RWPE1 (cell line): ENCODE measurements at places on chromosomes 16 and 17.

GRCh38 chr16:49744244-49745220, 111.4 kb downstream of the ZNF423 start:
- DNase-seq = no peak

GRCh38 chr17:81002013-81002384, 10.4 kb downstream of the CHMP6 start:
- no peak for DNase-seq

GRCh38 chr17:76899414-76899813, 31.2 kb downstream of the MGAT5B start:
- no peak for DNase-seq

GRCh38 chr17:73686961-73687360, 42.7 kb upstream of the SDK2 start:
- DNase-seq = no peak

GRCh38 chr16:1559446-1559975, 26.0 kb downstream of the TMEM204 start:
- no peak for DNase-seq

DNA sequence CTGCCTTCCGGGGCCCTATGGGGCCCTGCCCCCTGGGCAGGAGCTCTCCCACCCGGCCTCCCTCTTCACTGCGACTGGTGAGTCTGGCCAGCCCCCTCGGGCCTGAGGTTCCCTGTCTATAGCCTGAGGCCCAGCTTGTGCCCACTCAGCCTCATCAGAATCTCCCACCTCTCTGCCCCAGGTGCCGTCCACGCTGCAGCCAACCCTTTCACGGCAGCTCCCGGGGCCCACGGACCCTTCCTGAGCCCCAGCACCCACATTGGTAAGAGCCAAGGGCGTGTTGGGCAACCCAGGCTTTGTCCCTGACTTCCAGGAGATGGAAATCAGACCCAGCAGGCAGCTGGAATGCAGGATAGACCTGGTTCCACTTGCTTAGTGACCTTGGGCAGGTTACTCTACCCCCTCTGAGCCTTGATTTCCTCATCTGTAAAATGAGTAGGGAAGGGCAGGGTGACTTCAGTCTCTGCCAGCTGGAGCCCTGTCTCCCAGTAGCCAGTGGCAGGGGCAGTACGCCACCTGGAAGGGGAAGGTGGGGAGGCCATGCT, 9.2 kb downstream of the FBRS start:
- no peak for DNase-seq

GRCh38 chr17:21152731-21153130, 26.0 kb downstream of the DHRS7B start:
- DNase-seq = no peak

DNA sequence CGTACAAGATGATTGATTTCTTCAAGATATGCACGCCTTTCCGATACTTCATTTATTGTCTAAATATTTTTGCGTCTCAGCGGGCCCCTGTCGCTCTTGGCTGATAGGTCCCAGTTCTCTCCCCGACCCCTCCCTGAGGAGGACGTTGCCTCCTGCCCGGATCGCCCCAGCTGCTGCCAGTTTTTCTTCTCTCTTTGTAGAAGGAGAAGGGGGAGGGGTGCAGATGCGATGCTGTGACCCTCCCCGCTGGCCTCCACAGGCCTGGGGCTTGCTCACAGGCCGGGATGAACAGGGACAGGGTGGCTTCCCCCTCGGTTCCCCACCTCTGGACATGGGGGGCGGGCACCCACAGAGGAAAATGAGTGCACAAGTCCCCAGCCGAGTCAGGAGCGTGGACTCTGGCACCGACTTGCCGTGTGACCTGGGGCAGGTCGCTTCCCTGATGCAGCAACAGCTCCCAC, 53.6 kb upstream of the ZC3H18 start:
- DNase-seq = no peak
